ENCODE measurements at places on chromosomes 7 and 10.

DNA sequence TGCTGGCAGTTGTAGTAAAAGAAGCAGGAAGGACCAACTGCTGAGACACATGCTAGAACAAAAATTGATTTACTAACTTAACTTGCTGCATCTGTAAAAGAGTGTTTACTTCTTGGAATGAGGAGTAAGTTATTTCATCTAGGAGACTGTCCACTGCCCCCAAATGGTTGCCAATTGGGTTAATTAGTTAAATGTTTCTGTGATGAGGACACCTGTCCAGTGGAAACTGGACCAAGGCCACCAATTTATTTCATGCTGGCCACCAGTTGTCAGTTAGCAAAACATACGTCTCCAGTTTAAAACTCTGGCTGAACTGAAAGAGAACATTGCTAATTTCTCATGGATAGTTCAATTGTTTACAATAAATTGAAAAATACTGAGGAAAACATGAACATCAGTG is 191.7 kb downstream of the PPP1R9A start:
- peak; percentile 7 for DNase-seq

- no peak for DNase-seq
These were observed 27.1 kb upstream of the SGCE start for GRCh38 chr7:94683066-94683465.

- no peak for DNase-seq
These were observed 1047.8 kb downstream of the NRG3 start for GRCh38 chr10:82922755-82923154.

GRCh38 chr10:5960070-5960972 is 17.0 kb downstream of the IL15RA start:
- DNase-seq = no peak

- no peak for DNase-seq
These were observed 31.1 kb upstream of the SLF2 start for GRCh38 chr10:100881556-100882213.

DNA sequence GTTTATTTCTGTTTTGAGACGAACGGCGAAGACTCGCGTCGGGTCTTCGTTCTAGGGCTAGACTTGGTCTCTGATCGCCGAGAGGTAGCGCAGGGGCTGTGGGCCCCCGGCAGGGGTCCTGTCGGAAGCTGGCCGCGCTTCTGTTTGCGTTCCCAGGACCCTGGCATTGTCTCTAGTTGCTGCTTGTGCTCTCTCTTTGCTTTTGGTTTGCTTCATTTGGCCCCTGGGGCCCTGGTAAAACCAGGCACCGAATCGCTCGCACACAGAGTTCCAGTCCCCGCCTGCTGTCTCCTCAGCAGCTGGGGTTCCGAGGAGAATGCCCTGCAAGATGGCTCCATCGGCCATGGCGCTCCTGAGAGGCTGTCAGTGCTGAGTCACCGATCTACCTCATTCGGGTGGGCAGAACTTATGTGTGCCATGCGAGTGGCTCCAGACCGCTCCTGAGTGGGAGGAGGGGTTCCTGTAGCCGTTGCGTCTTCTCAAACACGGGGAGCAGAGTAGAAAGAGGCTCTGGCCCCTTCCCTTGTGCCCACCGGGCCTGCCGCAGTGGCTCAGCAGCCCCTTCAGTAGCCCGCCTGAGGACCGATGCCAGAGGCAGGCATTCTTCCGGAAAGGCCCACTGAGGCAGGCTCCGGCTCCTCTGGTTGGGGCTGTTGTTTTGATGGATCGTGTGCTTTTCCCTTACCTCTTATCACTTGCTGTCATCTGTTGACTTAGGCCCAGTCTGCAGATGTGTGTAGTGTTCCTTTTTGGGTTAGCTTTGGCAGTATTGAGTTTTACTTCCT is 826 bp downstream of the CHPF2 start:
- DNase-seq = peak; percentile 81

DNA sequence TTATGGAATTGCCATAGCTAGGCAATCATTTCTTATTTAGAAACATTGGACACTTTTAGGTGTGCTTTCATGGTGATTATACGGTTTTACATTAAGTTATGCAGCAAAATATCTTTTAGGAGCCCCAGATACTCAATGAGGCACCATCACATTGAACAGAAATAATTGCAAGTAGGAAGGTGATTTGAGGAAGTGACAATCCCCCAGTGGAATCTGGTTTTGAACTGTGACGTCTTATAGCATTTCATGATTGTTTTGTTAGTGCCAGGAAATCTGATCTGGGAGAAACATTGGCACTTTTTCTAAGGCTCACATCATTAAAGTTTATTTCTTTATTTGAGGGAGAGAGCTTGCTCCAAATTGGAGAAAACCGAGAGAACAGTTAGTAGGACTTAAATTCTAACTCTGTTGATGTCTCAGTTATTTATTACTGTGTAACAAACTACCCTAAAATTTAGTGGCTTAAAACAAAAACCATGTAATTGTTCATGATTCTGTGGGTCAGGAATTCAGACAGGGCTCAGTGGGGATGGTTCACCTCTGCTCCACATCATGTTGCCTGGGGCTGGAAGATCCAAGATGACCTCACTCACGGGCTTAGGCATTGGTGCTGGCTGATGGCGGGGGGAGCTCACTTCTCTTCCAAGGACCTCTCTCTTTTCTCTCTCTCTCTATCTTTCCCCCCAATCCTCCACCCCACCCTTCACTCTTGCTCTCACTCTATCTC is 78.2 kb upstream of the STEAP1B start:
- peak; percentile 76 for DNase-seq

GRCh38 chr10:78602201-78602932 is 466.4 kb upstream of the ZMIZ1 start:
- DNase-seq = no peak

DNA sequence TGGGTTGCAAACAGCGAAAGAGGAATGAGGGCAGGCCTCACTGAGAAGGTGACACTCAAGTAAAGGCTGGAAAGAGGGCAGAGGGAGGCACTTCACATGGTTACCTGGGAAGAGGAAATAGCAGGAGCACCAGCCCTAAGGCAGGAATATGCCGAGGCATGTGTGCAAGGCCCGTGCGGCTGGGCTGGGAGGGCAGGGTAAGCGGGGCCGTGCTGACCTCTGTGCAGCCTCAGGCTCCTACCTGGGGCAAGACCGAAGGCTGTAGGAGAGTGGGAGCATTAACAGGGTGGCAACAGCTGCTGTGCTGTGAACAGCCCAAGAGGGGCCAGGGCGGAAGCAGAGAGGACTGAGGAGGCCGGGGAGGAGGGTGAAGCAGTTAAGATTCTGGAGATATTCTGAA is 24.0 kb upstream of the SH3PXD2A start:
- no peak for DNase-seq

- DNase-seq = no peak
These were observed 1044.9 kb downstream of the TYW1 start for GRCh38 chr7:68041554-68041953.

DNA sequence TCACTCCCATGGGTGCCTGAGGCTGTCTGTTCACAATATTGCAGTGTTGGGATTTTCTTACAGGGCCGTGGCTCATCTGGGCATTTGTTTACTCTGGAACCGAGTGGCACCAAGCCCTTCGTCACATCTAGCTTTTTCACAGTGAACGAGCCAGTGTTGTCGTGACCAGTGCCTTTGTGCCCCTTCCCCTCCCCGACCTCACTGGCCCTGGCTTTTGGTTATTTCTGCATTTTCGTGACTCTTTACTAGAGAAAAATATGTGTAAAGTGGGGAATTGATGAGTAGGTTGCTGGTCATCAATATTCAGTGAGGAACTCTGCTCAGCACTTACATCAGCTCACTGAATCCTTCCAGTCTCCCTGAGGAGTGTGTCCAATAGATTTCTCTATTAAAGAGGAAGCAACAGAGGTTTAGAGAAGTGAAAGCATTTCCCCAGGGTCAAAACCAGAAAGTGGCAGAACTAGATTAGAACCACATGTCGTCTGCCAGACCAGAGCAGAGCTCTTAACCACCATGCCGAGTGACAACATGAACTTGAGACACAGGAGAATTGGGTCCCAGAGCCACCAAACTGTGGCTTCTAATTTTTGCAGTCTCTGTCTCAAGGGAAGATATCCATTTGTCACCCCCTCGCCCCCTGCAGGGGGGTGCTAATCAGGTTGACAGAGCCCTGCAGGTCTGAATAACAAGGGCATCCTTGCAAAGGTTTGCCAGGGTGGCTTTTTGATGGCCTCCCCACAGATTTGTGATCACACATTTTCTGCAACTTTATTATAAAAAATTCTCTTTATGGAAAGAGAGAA is 125.3 kb downstream of the CHN2 start:
- DNase-seq = no peak

DNA sequence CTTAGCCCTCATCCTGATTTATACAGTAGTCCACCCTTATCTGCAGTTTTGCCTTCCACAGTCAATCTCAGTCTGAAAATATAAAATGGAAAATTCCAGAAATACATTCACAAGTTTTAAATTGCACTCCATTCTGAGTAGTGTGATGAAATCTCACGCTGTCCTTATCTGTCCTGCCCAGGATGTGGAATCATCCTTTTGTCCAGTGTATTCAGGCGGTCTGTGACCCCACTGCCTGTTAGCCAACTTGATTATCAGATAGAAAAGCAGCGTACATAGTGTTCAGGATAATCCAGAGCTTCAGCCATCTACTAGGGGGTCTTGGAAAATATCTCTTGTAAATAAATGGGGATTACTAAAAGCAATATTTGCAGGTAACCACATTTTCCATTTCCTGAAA is 146.3 kb downstream of the MALRD1 start:
- peak; percentile 27 for DNase-seq

GRCh38 chr7:4842319-4843064 is 19.3 kb downstream of the PAPOLB start:
- no peak for DNase-seq

- no peak for DNase-seq
These were observed 130.8 kb upstream of the TCF7L2 start for GRCh38 chr10:112819231-112819630.

GRCh38 chr10:119526621-119527592 is 15.6 kb downstream of the RGS10 start:
- DNase-seq = no peak

DNA sequence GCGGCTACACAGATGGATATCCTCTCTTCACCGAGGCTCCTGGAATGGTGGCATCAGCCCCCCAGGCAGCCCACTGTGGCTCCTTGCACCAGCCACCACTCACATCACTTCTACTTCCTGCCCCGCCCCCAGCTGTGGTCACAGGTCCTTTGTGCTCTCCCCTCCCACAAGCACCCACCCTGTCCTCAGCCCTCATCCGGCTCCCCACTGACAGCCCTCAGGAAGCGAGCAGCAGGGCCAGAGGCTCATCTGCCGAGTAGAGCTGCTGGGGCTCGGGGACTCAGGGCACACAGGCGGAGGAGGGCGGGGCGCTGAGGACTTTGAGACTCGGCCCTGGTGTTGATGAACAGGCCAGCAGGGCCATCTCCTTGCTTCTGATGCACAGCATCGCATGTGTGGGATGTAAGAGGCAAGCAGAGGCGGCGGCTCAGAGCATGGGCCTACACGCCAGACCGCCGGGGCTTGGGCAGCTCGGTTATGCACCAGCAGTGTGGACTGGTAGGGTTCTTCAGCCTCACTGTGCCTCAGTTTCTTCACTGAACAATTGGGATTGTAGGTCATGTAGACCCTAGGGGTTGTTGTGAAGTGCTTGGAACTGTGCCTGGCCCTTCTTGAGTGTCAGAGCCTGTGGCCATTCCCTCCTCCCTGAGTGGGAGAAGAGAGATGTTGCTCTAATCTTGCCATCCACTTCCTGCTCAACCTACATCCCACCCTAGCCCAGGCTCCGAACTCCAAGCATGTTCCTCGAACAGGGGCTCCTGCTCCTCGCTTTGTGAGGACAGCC is at the start of gene PRF1:
Gene PRF1 (minus strand): TSS at position 77 of the 784 bp plus-strand sequence. CDS start 1,839 bp downstream, outside the sequence.
- no peak for DNase-seq

DNA sequence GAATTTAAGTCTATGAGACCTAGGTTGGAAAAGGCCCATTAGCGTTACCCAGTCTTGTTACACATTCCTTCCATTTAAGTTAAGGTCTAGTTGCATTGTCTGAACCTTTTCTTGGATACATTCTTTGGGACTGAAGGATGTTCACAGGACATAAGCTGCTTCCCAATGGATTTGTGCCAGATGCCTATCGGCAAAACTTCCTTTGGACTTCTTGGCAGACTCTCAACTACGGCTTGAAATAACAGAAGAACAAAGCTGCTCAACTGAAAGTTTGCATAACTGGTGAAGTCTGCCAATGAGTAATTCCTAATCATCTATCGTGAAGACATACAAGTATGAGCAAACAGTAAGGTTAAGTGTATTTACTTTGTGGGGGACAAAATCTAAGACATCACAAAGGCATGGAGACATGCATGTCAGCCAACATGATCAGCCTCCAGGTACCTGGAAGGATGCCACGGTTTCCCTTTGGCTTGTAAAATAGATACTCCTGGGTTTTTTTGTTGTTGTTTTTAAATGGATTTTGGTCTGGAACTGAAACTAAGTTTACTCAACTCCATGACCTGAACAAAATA is 35.4 kb downstream of the MALSU1 start:
- peak; percentile 94 for DNase-seq

DNA sequence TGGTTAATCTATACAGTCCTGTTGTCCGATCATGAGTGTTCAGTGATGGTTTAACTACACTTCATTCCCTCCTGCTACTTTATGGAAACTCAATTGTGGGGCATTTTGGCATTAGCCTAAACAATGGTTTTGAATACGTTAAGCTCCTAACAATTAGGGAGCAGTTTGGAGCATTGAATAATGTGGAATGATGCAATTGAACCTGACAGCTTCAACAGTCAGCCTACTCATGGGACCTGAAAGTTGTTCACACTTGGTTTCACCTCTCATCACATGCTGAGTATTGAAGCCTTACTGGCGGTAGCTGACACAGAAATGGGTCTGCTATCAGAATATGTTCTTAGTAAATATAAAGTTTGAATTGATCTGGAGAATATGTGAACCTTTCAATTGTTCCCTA is 186.1 kb downstream of the MLLT10 start:
- DNase-seq = peak; percentile 61

DNA sequence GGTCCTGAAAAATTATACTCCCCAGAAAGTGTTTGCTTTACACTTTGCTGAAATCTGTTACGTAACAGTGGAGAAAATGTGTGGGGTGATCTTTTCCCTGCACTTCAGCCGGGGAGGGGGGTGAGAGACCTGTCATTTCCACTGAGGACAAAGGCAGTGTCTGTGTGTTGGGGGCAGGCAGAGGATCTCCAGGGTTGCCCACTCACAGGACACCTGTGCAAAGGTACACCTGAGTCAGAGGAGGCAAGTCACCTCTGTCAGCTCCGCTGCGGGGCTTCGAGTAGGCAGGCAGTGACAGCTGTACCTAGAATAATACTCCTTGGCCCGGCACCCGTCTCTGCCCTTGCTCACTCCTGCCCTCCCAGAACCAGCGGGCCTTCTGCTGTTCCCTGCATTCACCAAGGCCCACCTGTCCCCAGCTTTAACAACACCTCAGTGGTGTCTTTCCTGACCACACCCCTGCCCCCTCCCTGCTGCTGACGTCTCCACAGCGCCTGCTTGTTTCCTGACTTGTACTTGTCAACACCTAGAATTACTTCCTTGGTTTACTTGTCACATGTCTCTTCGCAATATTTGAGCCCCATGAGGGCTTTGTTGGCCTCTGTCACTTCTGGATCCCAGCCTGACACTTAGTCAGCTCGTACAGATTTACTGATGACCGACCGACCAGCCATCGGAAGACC is 159.2 kb downstream of the NEURL1 start:
- DNase-seq = no peak

All from choroid plexus epithelial cell (primary cell).